ENCODE measurements at places on chromosomes 6 and 20.

DNA sequence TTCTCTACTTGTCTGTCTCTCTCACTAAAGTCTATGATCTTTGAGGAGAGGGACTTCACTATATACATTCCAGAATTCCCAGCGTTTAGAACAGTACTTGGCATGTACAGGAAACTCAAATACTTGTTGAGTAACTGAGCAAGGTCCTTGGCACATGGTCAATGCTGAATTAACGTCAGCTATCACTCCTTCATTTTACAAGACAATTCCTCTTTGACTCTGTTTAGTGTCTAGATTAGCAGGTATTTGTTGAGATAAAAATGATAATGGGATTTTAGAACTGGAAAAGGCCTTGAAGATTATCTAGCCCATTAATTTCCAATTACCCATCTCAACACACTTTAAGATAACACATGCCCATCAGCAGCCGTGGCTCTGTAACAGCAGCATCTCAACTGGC, 6.6 kb upstream of the GUCA1B start:
- no peak for DNase-seq

DNA sequence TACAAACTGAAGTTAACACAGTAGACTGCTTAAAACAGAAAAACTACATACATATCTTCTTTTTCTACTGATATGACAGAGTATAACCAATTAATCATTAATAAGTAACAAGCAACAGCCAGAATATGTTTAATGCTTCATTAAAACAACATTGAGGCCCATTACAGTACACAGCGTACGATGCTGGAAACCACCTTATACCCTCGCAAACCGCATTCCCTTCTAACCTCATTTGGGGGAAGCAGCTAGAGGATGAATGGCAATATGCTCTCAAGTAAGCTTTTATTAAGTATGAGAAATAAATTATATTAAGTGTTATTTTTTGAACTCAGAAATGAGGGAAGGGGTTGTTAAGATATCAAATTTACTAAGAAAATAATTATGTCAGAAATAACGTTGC, 142.4 kb downstream of the GMDS start:
- DNase-seq: no peak

- no peak for DNase-seq
Observed at GRCh38 chr20:56708991-56709390, 79.9 kb downstream of the TFAP2C start.

GRCh38 chr20:35888657-35889056, 65.6 kb downstream of the SCAND1 start:
- no peak for DNase-seq

DNA sequence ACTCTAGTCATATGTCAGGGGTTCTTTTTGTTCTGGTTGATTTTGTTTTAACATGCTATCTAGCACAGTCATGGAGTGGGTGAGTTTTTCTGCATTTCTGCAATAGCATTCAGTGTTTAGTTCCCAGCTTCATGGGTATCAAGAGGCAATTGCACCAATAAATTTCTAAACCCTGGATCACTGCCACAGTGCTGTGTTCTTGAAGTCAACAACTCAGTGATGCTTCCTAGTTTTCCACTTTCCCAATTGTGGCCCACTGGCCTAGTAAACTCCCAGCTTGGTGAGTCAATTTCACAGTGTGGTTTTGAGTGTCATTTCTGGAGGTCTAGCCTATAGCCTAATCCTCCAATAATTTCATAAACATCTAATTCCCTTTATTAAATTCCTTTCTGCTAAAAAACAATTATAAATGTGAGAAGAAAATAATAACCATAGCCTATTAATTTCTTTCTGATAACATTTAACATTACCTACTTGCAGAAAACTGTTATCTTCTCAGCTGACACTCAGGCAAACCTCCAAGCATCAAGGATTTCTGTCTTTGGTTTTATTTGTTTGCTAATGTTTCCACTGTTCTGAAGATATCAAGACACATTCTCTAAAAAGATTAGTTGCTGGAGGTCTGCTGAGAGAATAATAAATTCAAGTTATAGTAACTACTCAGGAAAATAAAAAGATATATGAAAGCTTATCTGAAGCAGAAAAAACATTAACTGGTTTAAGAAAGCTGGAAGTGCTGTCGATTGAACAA, 89.9 kb downstream of the PDE7B start:
- no peak for DNase-seq

All from activated T-helper 9 cell treated with anti-CD3 and anti-CD28 coated beads, Interleukin-2, amount 50 U/mL, for 16 hours (primary cell).